ENCODE measurements at places on chromosomes 1 and 21.

DNA sequence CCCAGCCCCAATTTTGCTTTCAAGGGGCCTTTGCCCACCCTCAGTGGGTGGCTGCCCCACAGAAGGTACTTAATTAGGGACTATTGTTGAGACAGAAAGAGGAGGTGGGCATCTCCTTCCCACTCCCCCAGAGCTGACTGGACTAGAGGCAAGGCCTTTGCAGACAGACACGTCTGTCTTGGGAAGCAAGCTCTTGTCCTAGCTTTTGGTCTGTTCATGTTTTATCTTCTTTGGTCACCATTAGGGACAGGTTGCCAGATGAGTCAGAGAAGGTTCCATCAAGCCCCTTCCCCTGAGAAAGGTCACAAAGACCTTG lies 27.7 kb downstream of the PTAFR start:
- no peak for DNase-seq

- no peak for DNase-seq
These were observed 5.4 kb downstream of the THAP3 start for GRCh38 chr1:6630027-6630426.

DNA sequence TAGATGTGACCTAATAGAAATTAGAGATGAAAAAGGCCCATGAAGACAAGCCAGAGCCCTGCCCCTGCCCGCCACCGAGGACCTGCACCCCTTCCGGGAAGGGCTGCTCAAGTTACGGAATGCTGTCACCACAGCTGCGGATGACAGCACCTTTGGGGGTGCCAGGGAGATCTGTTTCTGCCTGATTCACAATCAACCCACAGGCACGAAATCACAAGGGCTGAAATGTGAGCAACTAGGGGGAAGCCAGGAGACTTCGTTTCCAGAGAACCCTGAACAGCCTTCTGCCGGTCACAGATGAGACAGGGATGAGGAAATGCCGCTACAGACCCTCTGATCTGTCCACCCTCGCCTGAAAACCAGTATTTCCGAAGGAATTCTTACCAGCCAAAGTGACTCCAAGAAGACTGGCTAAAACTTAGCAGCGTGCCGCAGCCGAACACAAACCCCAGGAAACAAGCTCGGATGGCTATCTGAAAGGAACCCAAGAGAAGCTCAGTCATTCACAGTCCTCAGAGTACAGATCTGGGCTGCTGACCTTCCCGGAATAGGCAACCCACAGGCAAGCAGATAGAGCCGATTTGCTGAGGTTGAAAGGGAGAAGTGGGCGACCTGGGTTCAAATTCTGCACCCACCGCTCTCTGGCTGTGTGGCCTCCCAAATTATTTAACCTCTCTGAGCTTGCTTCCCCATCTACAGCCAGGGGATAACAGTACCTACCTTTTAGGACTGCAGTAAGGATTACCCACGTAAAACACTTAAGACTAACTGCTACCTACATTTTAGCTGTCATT lies 1.1 kb downstream of the ICMT start:
- DNase-seq = no peak

DNA sequence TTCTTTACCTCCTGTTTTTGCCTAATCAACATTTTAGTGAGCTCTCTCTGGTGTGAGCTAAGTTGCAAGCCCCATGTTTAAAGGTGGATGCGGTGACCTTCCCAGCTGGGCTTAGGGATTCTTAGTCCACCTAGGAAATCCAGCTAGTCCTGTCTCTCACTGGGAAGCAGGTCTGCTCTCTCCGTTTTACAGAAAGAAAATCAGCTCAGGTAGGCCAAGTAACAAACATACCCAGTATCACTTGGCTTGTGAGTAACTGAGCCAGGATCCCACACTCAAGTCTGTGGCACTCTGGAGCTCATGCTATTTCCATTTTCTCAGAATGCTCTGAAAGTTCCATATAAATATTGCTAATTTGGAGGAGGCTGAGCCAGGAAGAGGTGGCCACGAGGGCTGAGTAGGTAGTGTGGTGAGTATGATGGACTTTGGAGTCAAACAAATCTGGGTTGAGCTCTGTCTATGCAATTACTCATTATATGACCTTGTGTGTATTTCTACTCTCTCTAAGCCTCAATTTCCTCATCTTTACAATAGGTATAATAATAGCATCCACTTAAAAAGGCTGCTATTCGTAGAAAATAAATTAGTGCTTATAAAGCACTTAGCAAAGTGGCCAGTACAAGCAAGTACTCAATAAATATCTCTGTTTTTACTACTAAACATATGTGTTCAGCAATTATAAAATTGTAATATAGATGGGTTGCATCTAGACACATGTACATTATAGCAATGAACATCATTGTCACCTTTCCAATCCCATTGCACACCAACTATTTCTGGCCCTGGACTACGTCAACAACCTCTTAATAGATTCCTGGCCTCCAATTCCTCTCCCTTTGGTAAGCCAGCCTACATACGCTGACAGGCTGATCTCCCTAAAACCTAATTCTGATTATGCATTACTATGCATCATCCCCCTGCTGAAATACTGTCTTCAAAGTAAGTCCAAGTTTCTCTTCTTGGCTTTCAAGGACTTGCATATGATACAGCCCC lies 32.7 kb upstream of the DHCR24 start:
- no peak for DNase-seq

- DNase-seq = no peak
These were observed 42.6 kb downstream of the F13B start for GRCh38 chr1:197024460-197024859.

GRCh38 chr1:116560704-116561490 lies 9.9 kb downstream of the CD58 start:
- no peak for DNase-seq

- no peak for DNase-seq
These were observed 354.6 kb downstream of the PTPRU start for GRCh38 chr1:29590583-29591565.

- no peak for DNase-seq
These were observed 109.6 kb downstream of the SLC45A1 start for GRCh38 chr1:8427493-8427892.
